ENCODE measurements at places on chromosomes 5 and 9.

- DNase-seq: no peak
Observed at GRCh38 chr5:55895346-55895745, 44.2 kb downstream of the IL31RA start.

DNA sequence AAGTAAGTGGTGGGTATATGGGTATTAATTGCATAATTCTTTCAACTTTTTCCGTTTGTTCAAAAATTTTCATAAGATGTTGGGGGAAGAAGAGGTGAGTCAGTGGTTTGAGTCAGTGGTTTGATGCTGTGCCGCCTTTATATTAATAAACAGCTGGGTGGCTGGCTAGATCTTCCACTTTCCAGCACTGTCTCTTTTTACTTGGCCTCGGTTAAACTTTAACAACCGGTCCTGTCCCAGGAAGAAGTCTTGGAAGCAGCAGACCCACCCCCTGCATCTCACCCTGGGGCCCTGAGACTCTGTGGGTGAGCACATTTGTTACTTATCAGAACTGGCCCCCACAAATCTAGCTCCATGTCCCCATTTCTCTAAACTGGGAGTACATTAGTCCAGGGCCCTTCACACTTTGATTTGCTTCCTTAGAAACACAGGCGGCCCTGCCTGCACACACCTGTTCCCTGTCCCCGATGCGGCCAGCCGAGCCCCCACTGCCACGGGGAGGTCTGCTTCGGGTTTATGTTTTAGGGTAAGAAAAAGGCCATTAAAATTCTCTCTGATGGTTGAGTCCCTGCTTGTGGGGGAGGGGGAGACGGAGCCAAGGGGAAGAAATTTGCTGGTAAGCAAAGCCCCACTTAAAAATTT is 90.7 kb downstream of the PTCH1 start:
- DNase-seq: no peak

- no peak for DNase-seq
Observed at GRCh38 chr5:153782589-153783361, 255.9 kb downstream of the FAM114A2 start.

GRCh38 chr5:121288781-121289180 is 562.9 kb upstream of the FTMT start:
- DNase-seq: no peak

DNA sequence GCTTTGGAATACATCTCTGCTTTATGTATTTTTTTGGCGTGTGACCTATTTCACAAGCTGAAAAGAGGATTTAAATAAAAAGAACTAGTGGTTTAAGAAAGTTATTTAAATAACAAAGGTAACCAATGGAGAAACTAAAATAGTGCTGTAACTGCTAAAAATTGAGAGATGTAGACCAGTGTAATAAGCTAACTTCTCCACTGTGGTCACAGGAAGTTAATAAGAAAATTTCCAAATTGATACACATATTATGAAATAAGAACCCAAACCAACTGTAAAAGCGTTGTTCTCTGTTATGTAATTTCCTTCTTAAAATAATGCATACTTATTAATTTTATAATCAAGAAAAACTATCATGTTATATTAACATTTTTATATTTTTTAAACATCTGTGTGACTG is 29.1 kb upstream of the ZFAND5 start:
- DNase-seq: no peak

DNA sequence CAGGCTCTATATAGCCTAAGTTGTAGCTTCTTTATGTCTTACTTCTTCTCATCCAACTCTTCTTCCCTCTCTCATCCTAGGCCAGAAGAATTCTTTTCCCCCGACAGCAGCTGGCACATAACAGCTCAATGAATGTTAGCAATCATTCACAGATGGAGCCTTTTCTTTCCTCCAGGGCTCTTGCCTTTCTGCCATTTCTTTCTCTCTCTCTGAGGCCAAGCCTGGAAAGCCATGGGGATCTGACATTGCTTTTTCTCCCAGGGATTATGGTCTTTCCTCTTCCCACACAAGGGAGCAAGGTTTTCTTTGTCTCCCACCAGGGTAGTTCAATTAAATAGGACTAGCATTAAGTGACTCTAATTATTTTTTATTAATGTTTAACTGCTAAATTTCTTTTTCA is 20.5 kb downstream of the SMIM15 start:
- no peak for DNase-seq

DNA sequence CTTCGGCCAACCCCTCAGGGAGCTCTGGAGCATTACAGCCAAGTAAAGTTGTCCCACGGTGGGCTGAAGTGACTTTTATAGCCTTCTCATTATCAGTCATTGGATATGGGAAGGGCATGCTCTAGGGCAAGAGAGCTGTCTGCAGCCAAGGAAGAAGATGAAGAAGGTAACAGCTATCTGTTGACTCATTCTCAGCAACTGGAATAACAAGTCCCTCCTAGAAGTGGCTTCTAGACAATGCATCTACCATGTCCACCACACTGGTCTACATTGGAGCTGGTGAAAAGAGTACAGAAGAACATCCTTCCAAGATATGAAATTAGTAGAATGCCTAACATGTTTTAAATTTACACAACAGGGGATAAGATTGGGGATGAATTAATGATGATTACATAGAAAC is 524.2 kb downstream of the ACTL7B start:
- DNase-seq: no peak

DNA sequence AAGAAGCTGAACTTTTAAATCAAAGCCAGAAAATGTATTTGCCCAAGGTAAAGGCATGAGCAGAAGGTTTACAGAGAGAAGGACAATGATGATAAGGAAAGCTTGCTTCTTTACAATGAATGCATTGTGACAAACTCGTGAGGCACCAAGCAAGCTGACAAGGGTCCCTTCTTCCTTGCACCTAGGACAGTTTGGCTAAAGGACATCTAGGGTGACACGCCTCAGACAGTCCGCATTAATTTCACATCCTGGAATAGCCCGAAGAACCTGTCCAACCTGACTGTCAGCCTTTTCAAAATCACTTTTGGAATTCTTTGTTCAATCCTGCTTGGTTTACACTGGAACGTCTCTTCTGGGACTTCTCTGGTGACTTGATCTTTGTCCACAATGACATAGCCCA is 146.4 kb upstream of the MAP3K1 start:
- no peak for DNase-seq

- DNase-seq: no peak
Observed at GRCh38 chr9:86550401-86550800, 196.2 kb upstream of the TUT7 start.

GRCh38 chr9:82024908-82025307 is 36.3 kb downstream of the SPATA31D1 start:
- DNase-seq: no peak

GRCh38 chr9:137234055-137234697 is 3.5 kb downstream of the SLC34A3 start:
- no peak for DNase-seq

DNA sequence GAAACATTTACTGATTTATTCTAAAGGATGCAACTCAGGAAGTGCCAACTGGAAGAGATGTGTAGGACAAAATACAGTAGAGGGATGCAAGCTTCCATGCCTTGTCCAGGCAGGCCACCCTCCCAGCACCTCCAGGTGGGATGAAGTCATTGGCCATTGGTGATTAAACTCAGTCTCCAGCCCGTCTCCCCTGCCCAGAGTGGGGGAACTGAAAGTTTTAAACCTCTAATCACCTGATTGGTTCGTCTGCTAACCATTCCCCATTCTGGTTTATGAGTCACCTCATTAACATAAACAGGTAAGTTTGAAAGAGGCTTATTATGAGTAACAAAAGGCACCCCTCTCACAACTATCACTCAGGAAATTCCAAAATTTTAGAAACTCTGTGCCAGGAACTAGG is 8.1 kb downstream of the TNFAIP8 start:
- no peak for DNase-seq

DNA sequence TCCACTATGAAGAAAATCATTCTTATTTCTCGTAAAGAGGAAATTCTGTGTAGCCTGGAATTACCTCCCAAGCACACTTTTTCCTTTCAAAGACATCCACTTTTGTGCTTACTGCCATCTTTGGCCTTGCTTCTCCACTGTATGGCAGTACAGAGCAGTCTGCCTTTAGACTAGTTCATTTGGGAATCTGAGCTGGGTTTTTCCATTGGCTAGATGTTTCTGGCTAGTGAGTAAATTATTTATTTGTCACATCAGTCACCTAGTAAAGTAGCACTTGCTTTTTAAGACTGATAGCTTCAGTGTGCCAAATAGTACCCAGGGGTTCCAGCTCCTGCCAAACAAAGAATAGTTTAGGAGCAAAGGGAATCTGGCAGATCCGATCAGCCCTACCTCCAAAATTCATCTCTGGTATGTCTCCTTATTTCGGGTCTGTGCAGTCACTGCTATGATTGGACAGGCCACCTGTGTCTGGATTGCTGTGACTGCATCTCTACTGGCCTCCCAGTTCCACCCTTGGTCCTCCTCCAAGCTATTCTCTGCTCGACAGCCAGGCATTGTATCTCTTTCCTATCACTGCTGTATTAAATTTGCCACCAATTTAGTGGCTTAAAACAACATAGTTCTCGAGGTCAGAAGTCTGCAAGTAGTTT is 97.6 kb downstream of the NUDT12 start:
- no peak for DNase-seq

- DNase-seq: no peak
Observed at GRCh38 chr5:159033351-159033657, 66.4 kb downstream of the EBF1 start.

GRCh38 chr5:156328161-156328560 is 1.2 kb downstream of the SGCD start:
- DNase-seq: no peak

- DNase-seq: no peak
Observed at GRCh38 chr5:6737043-6737941, 24.1 kb downstream of the TENT4A start.

DNA sequence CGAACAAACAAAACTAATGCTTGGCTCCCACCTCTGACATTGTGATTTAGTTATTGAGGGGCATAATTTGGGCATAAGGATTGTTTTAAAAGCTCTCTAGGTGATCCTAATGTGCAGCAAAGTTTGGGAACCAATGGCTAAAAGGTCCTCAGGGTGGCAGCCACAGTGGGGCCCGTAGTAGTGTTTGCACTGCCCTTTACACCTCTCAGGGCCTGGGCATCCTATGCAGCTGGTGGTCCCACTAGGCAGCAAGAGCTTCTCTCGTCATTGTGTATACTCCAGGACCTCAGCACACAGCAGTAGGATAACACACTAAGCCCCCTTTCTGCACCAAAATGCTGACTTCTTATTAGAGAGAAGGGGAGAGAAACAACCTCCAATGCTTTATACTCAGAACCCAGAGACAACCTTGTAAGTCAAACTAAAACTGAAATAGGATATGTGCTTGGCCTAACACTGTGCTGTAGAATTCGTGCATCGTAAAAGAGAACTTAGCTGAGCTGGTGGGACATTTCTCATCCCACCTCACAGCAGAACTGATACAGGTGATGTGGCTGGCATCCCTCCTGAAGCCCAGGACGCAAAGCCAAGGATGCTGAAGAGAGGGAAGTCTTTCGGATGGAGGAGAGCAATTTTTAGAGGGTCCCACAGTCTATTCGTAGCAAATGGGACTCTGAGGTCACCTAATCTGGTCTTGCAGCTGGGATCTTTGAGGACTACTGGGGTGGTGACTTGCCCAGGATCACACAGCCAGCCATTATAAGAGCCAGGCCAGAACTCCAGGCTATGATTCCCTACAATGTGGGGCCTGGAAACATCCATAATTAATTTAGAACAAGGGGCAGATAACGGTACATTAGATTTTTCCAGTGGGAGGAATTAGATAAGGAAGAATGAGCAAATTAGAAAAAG is 1.2 kb downstream of the GLRX start:
- DNase-seq: no peak

GRCh38 chr5:136164226-136164625 is 28.7 kb downstream of the SMIM32 start:
- DNase-seq: no peak

- no peak for DNase-seq
Observed at GRCh38 chr5:42596817-42597216, 159.8 kb upstream of the CCDC152 start.

GRCh38 chr5:152990649-152991048 is 499.8 kb upstream of the GRIA1 start:
- no peak for DNase-seq

DNA sequence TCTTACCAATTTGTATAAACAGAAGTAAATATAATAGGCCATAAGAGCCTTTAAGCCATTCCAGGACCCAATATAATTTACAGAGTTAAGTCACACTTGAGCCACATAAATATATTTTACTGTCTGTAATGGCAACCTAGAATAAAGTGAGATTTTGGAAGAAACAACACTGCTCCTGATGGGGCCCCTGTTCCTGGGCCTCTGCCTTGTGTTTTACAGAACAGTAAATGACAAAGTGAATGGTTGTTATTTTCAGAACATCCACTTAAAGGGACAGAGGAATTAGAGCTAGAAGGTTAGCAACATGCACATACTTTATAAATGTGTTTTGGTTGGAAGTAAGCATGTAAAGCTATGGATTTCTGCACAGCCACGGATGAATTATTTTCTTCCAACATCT is 3.6 kb downstream of the PTGER4 start:
- no peak for DNase-seq

DNA sequence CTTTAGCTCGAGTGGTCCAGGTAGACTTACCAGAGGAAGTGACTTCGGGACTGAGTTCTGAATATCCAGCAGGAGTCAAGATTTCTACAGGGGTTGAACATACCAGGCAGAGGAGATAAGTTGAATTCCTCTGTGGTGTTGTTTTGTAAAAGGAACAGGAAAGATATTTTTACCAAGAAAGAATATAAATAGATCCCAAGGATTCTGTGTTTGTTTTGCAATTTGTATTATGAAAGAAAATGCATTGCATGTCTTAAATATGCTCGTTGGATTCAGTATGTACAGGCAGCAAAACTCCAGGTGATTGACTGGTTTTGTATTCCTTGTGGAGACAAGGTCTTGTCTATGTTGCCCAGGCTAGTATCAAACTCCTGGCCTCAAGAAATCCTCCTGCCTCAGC is 197.8 kb downstream of the FRMD3 start:
- no peak for DNase-seq

DNA sequence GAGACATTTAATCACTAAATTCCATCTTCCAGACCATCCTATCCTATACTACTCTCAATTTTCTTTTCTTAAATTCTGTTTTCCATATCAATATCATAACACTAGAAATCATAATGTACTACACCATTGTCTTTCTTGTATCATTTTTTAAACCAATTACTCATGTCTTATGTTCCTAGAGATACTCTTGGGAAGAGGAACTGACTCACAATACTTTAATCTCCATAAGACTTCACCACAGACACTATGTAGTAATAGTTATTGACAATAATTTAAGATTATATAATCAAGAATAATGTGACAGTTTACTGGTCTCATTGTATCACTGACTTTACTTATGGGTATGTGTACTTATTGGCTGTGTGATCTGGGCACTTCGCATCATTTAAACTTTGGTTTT is 43.8 kb downstream of the PCDHGC5 start:
- DNase-seq: no peak

- DNase-seq: no peak
Observed at GRCh38 chr5:151670953-151671636, 15.6 kb downstream of the SPARC start.

- DNase-seq: no peak
Observed at GRCh38 chr5:105688227-105688792, 1982.4 kb downstream of the EFNA5 start.

All from stimulated activated CD4-positive, alpha-beta T cell treated with anti-CD3 and anti-CD28 coated beads, TNF-alpha, amount 100 ng/mL, for 48 hours (primary cell).